ENCODE measurements at places on chromosomes 3 and 15.

DNA sequence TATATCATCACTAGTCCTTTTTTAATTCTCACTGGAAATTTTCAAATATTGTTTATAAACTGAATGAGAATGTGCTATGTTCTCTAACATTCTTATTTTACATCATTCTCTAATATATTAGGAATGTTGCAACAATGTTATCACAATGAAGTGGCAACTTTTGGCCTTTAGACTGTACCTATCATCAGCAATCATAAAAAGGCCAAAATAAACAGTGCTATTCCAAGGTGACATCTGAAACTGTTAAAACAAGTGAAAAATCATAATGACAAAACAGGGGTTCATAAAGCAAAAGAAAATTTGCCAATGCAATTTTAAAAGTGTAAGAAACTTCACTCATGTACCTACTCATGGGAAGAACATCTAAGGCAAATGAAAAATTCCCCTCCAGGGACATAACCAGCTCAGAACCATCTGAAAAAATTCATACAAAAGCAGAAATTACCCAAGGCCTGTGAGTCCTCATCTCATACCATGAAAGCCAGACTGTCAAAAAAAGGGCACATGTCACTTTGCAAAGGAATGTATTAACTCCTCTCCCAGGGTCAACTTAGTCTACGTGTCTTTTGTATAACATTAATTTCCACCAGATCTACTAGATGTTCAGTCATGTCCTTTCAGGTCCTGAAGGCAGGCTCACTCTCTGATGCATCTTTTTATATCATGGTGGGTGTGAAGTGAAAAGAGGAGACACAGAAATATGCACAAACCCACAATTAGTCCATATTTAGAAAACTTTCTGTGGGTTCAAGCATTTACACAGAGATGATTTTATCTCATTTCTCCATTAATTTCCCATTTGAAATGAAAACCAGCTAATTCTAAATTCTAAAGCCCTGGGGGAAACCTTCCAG is 211.9 kb downstream of the CBLB start:
- DNase-seq, result no peak

GRCh38 chr3:72769758-72770540 is 78.3 kb downstream of the SHQ1 start:
- DNase-seq, result no peak

DNA sequence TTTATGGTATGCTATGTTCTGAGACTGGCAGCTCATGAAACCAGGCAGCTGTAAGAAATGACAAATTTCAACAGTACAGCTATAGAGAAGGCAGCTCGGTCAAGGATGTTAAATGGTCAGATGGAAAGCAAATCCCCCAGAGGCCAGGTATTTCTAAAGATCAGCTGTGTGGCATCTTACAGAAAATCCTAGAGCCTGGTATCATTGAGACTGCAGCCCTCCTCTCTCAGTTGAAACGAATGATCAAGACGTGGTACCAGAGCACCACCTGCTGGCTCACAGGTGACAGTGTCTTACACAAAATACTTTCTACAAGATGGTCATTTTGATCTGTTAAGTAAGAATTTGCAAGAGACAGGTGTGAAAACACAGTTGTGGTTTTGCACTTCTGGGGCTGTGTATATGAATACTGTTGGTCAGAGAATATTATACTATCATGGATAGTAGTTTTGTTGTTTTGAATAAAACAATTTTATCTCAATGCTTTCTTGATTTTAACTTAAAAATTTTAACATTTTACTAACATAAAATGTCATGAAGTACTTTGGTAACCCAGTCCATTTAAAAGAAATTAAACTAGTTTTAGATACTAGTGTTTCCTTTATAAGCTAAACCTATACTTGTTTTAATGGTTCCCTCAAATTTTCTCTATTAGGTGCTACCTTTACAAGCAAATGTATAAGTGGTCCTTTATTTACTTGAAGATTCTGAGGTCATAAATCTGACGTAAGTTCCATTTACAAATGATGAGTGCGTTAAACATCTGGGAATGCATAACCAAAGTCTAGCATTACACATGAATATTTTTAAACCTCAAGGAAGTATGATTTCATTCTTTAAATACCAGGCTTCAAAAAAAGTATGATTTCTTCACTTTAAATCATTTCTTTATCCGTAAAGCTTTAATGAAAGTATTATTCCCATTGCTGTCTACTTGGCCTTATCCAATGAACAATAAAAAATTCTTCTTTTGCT is 121.8 kb downstream of the PDZRN3 start:
- DNase-seq, result peak; percentile 12

GRCh38 chr3:64462203-64462602 is 225.6 kb downstream of the ADAMTS9 start:
- DNase-seq, result no peak

GRCh38 chr15:98123297-98123696 is 162.8 kb downstream of the ARRDC4 start:
- no peak for DNase-seq

DNA sequence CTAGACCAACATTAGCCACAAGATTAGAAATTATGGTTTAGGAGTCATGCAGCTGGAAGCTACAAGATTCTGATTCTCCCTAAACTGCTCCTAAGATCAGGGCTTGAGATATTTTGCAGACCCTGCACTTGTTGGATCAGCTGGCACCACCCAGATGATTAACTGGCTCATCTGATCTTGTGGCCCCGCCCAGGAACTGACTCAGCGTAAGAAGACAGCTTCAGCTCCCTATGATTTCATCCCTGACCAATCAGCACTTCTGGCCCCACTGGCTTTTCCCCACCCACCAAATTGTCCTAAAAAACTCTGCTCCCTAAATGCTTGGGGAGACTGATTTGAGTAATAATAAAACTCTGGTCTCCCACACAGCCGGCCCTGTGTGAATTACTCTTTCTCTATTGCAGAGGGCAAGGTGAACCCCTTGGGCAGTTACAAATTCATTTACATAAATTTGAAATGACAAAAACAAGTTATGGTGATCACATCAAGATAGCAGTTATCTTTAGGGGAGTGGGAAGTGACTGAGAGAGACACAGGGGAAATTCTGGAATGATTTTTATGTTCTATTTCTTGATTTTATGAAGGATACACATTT is 76.5 kb downstream of the CD200R1L start:
- no peak for DNase-seq

- DNase-seq, result no peak
These were observed 39.2 kb upstream of the BCL2A1 start for GRCh38 chr15:80010131-80010673.

- no peak for DNase-seq
These were observed 42.5 kb downstream of the CAPN3 start for GRCh38 chr15:42401544-42402454.

DNA sequence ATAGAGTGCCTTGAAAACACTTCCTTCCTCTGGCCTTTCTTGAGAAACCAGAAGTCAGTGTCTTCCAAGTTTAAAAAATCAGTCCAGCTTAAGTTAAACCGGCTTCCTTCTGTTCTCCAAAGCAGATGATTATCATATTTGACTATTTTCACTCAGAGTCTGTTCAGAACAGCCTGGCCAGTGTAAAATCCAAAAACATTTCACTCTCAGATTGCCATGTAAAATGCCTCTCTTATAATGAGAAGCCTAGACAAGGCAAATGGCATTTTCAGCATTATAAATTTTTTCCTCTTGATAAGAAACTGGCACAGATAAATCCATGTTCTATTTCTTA is 193.5 kb downstream of the TNIK start:
- no peak for DNase-seq

- no peak for DNase-seq
These were observed 15.4 kb upstream of the CRBN start for GRCh38 chr3:3194861-3195260.

DNA sequence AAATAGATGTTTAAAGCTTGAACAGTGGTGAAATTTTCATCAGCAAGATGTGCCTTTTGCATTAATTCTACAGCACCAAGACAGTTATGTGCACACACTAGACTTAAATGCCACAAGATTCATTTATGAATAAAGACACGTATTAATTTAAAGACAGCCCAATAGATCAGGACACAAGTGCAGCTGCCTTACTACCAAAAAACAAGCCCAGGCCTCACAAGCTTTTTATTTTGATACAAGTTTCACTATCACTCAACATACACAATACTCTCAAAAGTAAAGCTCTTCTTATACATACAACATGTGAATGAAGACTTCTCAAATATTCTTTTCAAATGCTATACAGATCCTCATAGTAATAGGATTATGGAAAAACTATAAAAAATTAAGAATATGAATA is 2.4 kb downstream of the ACAP2 start:
- no peak for DNase-seq

- DNase-seq, result no peak
These were observed 16.8 kb downstream of the PLXNB1 start for GRCh38 chr3:48413086-48413485.

- DNase-seq, result no peak
These were observed 651.9 kb downstream of the RBMS3 start for GRCh38 chr3:29932696-29933325.

GRCh38 chr15:84934942-84935729 is 46.5 kb upstream of the PDE8A start:
- no peak for DNase-seq

DNA sequence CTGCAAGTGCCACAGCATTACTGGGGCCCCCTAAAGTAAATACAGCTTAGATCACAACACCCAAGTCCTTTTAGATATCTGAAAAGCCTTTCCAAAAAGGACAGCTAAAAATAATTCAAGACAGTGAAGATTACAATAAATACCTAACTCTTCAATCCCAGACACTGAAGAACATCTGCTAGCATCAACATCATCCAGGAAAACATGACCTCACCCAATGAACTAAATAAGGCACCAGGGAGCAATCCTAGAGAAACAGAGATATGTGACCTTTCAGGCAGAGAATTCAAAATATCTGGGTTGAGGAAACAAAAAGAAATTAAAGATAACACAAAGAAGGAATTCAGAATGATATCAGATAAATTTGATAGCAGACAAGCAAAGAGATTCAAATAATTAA is 71.7 kb upstream of the TTC14 start:
- no peak for DNase-seq

DNA sequence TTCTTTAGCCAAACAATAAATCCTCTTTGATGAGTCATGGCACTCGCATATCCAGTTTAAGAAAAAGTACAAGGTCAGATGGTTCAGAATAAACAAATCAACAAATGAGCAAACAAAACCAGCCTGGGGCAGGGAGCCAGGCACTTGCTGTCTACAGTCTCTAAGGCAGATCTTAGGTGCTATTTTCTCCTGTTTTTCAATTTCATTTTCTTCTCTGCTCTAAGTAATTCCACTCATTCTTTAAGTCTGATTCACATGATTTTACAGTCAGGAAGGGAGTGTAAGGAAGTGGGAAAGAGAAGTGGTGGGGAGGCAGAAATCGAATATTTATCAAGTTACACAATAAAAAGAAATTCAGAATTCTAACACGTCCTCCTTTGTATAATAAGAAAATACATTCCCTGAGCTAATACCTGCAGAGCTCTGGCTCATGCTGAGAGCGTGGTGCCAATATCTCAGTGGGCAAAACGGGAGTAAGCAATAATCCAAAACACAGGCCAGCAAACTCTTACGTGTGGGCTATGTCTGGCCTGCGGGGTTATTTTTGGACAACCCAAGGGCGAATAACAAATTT is 298.6 kb downstream of the ADAMTS17 start:
- DNase-seq, result no peak

DNA sequence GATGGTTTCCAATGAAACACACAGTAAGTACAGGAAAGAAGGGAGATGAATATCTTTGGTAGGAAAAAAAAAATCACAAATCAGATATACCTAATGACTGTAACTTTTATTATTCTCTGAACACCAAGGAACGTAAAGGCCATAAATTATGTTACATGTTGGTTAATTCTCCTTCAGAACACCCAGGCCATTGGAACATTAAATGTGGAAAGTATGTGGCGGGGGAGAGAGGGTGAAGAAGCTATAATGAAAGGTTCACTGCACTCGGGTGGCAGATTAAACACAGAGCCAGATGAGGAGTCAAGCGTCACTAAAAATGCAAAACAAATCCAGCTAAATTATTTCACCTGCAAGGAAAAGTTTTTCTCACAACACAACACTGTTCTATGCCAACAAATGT is 193.8 kb downstream of the FHIT start:
- no peak for DNase-seq

DNA sequence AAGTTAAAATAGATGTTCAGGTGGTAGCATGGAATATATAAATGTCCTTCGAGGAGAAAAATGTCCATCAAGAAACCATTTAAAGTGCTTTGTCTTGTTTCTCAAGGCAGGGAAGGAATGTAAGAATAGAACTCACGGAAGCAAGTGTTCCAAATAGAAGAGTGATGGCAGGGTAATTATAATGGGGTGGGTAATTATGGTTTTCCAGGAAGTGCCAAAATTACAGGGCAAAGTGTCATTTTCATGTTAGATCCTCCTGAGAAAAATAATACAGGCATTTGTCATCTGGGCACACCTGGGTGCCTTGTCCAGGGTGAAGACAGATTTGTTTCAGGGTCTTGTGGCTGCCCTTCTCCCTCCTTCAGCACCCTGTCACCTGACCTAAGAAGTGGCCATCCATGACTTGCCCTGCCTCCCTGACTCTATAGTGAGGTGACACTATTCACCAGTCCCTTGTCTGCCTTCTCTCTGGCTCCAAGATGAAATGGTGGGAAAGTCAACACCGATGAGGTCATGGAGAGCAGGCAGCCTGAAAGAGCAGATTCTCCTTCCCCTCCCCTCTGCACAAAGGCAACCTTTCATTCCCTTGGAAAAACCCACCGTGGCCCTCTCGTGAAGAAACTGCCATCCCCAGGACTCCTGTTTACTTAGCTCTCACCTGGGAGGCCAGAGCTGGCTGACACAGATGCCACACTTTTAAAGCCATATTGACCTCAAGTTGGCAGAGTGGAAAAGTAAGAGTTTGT is 45.1 kb upstream of the AMOTL2 start:
- no peak for DNase-seq

- no peak for DNase-seq
These were observed 28.4 kb downstream of the CPN2 start for GRCh38 chr3:194322678-194323211.

DNA sequence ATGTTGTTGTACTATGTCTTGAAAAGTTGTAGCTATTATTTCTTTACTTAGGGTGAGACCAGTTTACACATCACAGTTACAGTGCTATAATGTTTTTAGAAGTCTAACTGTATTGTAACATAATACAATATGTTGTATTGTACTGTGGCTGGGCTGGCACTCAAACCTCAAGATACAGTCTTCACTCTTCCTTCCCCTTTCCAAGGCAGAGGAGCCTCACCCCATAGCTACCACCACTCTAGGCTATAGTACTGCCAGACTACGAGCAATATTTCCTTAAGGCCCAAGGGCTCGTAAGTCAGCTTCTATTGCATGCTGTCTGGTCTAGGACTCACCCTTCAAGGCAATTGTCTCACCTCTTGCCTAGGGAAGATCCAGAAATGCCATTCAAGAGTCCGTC is 597.7 kb downstream of the OTOL1 start:
- no peak for DNase-seq

- DNase-seq, result no peak
These were observed 94.5 kb downstream of the CHL1 start for GRCh38 chr3:291028-291427.

- no peak for DNase-seq
These were observed 56.9 kb upstream of the VGLL3 start for GRCh38 chr3:87047852-87048251.

GRCh38 chr15:70125605-70126004 is 27.9 kb upstream of the TLE3 start:
- no peak for DNase-seq

Measured in stimulated activated CD8-positive, alpha-beta memory T cell treated with anti-CD3 and anti-CD28 coated beads, Interleukin-15, amount 100 ng/mL, for 1 hour (primary cell).